SK-N-SH (cell line): ENCODE measurements at places on chromosomes 3 and 15. TPM values are rescaled to one million over a fixed set of nuclear protein-coding genes. Genes with fewer than 3 reads are reported as not detected.

Gene C3orf22
- polyA plus RNA-seq, result not detected in 2 replicates

DNA sequence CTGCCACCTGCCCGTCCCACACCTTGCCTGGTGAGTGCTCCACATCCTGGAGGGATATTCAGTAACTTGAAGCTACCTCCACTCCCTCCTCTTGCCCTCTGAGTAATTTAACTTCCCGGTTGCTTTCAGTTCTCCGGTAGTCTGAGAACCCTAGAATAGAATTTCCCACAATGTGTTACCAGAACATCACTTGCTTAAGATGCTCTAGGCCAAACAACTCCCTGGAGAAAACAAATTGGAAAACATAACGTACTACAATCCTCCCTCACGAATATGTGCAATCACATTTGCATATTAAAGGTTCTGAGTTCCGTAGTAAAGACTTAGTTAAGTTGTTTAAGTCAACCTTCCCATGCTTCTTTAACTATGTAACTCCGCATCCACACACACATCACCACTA is 44.8 kb downstream of the SLCO2A1 start:
- H3K36me3 ChIP-seq, result no peaks in the 10 kb centered on the region
- H3K27me3 ChIP-seq, result no peaks in the 10 kb centered on the region; the same call in 1 of the 2 replicates
- H3K4me3 ChIP-seq, result no peak overlapping the region

DNA sequence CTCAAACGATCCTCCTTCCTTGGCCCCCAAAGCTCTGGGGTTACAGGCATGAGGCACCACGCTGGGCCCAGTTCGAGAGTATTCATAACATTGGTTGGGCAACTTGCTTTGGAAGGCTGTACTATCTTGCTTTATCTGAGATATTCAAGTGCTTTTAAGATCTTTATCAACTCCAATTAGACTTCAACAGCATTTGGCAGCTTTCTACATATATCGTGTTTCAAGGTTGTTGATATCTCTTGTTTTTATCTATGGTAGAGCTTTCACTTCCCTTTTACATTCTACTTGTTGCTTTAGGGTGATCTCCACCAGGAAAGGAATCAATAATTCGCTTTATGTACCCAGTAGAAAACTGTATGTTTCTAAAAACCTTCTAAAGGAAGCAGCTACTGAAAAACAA is 395.3 kb downstream of the IL5RA start:
- no peak for DNase-seq
- H3K27me3 ChIP-seq, result no peaks in the 10 kb centered on the region
- no peak overlapping the region for H3K27ac ChIP-seq

Gene MAP1A
- 5.3 and 6.0 TPM in 2 replicates for polyA plus RNA-seq

- no peaks in the 10 kb centered on the region for H3K4me1 ChIP-seq
- H3K27ac ChIP-seq, result no peak overlapping the region
- DNase-seq, result no peak
- no peak overlapping the region for H3K4me3 ChIP-seq
- no peaks in the 10 kb centered on the region for H3K36me3 ChIP-seq
Observed at GRCh38 chr15:35067496-35068347, 17.4 kb downstream of the NANOGP8 start.

DNA sequence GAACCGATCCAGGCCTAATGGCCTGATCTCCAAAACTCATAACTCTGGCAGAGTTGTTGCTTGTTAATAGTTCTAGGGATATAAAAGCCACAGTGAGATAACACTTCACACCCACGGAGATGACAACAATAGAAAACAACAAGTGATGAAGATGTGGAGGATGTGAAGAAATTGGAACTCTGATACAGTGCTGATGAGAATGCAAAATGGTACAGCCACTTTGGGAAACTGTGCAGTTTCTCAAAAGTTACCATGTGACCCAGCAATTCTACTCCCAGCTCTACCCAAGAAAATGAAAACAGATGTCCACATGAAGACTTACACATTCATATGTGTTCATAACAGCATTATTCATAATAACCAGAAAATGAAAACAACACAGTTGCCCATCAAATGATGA is 3.8 kb downstream of the CMTM7 start:
- H3K4me3 ChIP-seq, result no peak overlapping the region
- no peaks in the 10 kb centered on the region for H3K36me3 ChIP-seq
- H3K27ac ChIP-seq, result no peak overlapping the region
- peaks cover 12% of the 10 kb centered on the region; the same call in 1 of the 2 replicates for H3K4me1 ChIP-seq

Gene DLEC1
- polyA plus RNA-seq, result 0.02 TPM in 1 of 2 replicates, not detected in the other

DNA sequence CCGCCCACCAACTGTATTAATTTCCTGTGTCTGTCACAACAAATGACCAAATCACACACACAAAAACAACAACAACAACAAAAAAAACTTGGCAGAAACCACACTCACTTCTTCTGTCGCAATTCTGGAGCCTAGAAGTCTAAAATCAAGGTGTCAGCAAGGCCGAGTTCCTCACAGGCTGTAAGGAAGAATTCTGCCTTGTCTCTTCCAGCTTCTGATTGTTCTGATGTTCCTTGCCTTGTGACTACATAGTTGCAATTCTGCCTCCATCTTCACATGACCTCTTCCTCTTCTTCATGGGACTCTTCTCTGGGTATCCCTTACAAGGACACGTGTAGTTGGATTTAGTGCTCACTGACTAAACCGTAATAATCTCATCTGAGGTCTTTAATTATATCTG is 61.4 kb downstream of the IL12A start:
- no peak overlapping the region for H3K4me3 ChIP-seq
- H3K36me3 ChIP-seq, result no peaks in the 10 kb centered on the region
- no peaks in the 10 kb centered on the region for H3K27me3 ChIP-seq
- no peak for DNase-seq

Gene SOX14
- polyA plus RNA-seq, result not detected in 2 replicates

GRCh38 chr3:111598552-111598951 is 3.4 kb upstream of the ZBED2 start:
- no peaks in the 10 kb centered on the region for H3K36me3 ChIP-seq
- no peak overlapping the region for H3K4me3 ChIP-seq
- H3K27me3 ChIP-seq, result no peaks in the 10 kb centered on the region
- no peak for DNase-seq
- H3K4me1 ChIP-seq, result no peaks in the 10 kb centered on the region; the same call in 1 of the 2 replicates

- no peak overlapping the region for H3K27ac ChIP-seq
- no peak overlapping the region for H3K4me3 ChIP-seq
- no peaks in the 10 kb centered on the region for H3K4me1 ChIP-seq
- no peaks in the 10 kb centered on the region for H3K36me3 ChIP-seq
- no peaks in the 10 kb centered on the region for H3K27me3 ChIP-seq
- no peak for DNase-seq
Observed at GRCh38 chr3:145983101-145983500, 177.9 kb downstream of the PLOD2 start.

GRCh38 chr15:72482275-72482674 is 8.1 kb downstream of the ARIH1 start:
- DNase-seq, result no peak
- H3K36me3 ChIP-seq, result peaks cover 30% of the 10 kb centered on the region
- no peaks in the 10 kb centered on the region; the same call in 1 of the 2 replicates for H3K4me1 ChIP-seq
- no peak overlapping the region for H3K27ac ChIP-seq
- no peak overlapping the region for H3K4me3 ChIP-seq
- H3K27me3 ChIP-seq, result no peaks in the 10 kb centered on the region

- H3K27me3 ChIP-seq, result no peaks in the 10 kb centered on the region
- DNase-seq, result no peak
- peaks cover 6% of the 10 kb centered on the region for H3K4me1 ChIP-seq
- no peak overlapping the region for H3K27ac ChIP-seq
- H3K36me3 ChIP-seq, result no peaks in the 10 kb centered on the region
Observed at GRCh38 chr15:80822256-80822655, 43.1 kb downstream of the CEMIP start.

Gene MGA
- 2.3 and 2.9 TPM in 2 replicates for polyA plus RNA-seq

Gene ACP3
- polyA plus RNA-seq, result 0.19 and 0.30 TPM in 2 replicates

Gene PPP1R14D
- polyA plus RNA-seq, result not detected in 2 replicates

DNA sequence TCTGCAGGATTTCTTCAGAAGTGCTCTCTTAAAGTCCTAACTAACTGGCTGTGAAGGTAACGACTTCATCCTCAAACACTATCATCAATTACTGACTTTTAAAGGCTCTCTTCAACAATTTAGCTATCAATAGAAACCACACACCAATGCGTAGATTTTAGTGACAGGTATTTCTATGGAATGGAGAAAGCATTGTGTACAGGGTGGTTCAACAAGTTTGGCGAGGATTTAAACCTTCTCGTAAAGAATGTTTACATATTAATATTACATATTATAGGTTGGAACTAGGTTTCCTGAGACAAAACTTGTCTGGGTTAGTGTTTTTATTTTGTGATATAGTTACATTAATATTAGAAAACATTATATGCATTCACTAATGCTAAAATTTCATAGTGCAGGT is 233.6 kb downstream of the CHL1 start:
- no peaks in the 10 kb centered on the region for H3K27me3 ChIP-seq
- no peak overlapping the region for H3K27ac ChIP-seq
- H3K4me3 ChIP-seq, result no peak overlapping the region

- no peak for DNase-seq
- H3K36me3 ChIP-seq, result no peaks in the 10 kb centered on the region
- no peak overlapping the region for H3K27ac ChIP-seq
Observed at GRCh38 chr3:193942516-193943055, 193.4 kb upstream of the HES1 start.

Gene PLXNB1
- 38.0 and 39.8 TPM in 2 replicates for polyA plus RNA-seq

Gene EFCC1
- polyA plus RNA-seq, result not detected in 2 replicates

- no peak for DNase-seq
- no peak overlapping the region for H3K27ac ChIP-seq
- H3K36me3 ChIP-seq, result no peaks in the 10 kb centered on the region
- H3K4me3 ChIP-seq, result no peak overlapping the region
- H3K27me3 ChIP-seq, result no peaks in the 10 kb centered on the region
Observed at GRCh38 chr3:77436908-77437307, 397.0 kb downstream of the ROBO2 start.

Gene RPUSD2
- 10.3 and 10.8 TPM in 2 replicates for polyA plus RNA-seq

DNA sequence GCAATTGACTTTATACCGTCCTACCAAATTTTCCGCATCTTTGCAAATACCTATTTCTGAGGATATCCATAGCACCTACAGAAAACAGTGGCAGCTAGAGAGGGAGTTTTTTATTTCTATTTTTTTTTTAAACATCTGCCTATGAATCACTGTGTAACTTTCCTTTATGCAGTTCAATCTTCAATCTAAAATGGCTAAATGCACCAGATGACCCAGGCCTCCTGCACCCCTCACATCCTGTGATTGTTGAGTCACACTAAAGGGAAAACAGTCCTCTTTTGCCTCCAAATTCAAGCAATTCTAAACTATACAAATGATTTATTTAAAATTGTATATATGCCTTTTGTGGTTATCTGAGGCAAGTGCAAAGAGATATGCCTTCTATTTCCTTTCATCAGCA is 20.1 kb upstream of the BCL6 start:
- H3K4me3 ChIP-seq, result no peak overlapping the region
- no peaks in the 10 kb centered on the region for H3K27me3 ChIP-seq
- H3K4me1 ChIP-seq, result peaks cover 4% of the 10 kb centered on the region; the same call in 1 of the 2 replicates
- H3K27ac ChIP-seq, result no peak overlapping the region
- DNase-seq, result no peak

DNA sequence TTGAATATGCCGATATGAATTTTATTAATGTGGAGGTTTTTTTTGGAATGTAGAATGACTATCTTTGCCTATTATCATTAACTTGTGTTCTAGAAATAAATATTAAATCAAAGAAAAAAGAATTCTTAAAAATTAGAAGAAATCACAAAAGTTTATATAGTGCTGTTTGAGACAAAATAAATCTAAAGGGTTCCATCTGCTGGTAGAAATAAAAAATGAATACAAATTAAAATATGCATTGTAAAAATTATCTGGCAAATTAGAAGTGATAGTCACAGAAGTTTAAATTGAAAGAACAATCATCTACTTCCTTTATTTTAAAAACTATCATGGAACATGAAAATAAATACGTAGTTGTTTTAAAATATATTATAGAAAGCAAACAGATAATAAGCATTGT is 22.7 kb upstream of the ZBTB20 start:
- H3K36me3 ChIP-seq, result no peaks in the 10 kb centered on the region
- H3K4me3 ChIP-seq, result no peak overlapping the region
- DNase-seq, result no peak
- H3K4me1 ChIP-seq, result no peaks in the 10 kb centered on the region
- H3K27ac ChIP-seq, result no peak overlapping the region

- H3K36me3 ChIP-seq, result no peaks in the 10 kb centered on the region
- peak; percentile 65 for DNase-seq
- H3K4me1 ChIP-seq, result no peaks in the 10 kb centered on the region
Observed at GRCh38 chr3:77254967-77255831, 215.3 kb downstream of the ROBO2 start.

DNA sequence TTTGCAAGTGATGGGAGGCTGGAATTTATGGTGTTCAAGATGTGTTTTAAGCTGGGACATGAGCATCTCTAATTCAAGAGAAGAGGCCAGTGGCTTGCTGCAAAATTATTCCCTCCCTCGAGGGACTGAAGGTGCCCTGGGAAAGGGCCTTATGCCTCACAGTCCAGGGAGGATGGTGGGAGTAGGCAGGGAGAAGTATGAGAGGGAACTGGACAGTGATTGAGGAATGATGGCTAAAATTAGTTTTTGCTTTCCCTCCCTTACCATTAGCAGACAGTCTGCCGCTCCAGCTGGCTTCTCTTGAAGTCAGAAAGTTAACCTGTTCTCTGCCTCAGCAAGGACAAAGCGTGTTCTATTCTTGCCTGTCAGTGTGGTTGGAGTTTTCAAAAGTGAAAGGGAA is 139.8 kb upstream of the SEMA6D start:
- DNase-seq, result peak; percentile 23
- no peak overlapping the region for H3K27ac ChIP-seq
- H3K27me3 ChIP-seq, result no peaks in the 10 kb centered on the region
- no peaks in the 10 kb centered on the region for H3K36me3 ChIP-seq
- no peak overlapping the region for H3K4me3 ChIP-seq

DNA sequence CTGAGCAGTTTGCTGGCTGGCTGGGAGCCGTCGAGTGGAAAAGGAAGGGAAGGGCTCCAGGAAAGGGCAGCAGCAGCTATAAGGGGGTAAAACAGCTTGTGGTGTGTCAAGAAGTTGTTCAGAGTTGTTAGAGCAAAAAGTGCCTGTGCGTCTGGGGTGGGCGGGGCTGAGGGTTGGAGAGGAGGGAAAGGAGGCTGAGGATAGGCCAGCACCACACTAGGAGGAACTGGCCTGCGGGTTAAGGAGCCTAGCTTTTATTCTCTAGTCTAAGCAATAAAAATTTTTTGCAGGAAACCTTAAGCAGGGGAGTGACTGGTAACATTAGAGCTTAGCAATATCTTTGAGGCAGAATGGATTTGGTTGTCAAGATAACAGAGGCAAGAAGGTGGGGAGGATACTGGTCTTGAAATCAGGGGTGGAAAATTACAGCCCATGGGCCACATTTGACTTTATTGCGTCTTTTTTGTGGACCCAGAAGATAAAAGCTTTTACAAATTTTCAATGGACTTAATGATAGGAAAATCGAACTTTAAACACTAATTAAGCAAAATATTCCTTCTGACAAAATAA is 134.5 kb upstream of the AADACL2 start:
- H3K27me3 ChIP-seq, result no peaks in the 10 kb centered on the region
- no peaks in the 10 kb centered on the region; the same call in 1 of the 2 replicates for H3K4me1 ChIP-seq
- no peak overlapping the region for H3K27ac ChIP-seq
- DNase-seq, result no peak

- no peaks in the 10 kb centered on the region for H3K27me3 ChIP-seq
- DNase-seq, result no peak
- no peak overlapping the region for H3K4me3 ChIP-seq
- no peak overlapping the region for H3K27ac ChIP-seq
Observed at GRCh38 chr3:112132088-112132487, 960 bp downstream of the GCSAM start.
